ENCODE measurements at places on chromosomes 5 and 9. TPM values are rescaled to one million over a fixed set of nuclear protein-coding genes. Genes with fewer than 3 reads are reported as not detected.

PCDHA9 gene
- total RNA-seq = 0.09 TPM

FGD3 gene
- not detected for total RNA-seq

GNA14 gene
- total RNA-seq = 20.5 TPM

MPDZ gene
- total RNA-seq = 126 TPM

FLT4 gene
- 533 TPM for total RNA-seq

DAB2IP gene
- total RNA-seq = 15.4 TPM

SLCO6A1 gene
- total RNA-seq = not detected

RNF180 gene
- 4.9 TPM for total RNA-seq
